ENCODE measurements at places on chromosomes 3 and 15.

- DNase-seq = no peak
Measured at GRCh38 chr3:99943931-99944761, 126.5 kb downstream of the CMSS1 start.

DNA sequence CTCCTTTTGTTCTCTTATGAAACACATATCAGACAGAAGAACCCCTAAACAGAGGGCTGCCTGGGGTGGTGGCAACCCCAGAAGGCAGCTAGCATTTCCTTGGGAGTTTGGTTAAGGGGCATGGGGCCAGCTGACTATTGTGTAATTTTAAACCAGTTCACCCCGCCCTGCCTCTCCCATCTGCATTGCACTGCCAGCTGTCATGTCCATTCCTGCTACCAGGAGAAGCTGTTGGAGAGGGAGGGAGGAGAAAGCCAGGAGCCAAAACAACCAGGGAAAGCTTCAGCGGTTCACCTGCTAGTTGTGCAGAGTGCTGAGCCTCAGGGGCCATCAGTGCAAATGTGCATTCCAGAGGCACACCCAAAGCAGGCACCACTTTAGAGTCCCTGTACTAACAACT, 47.6 kb upstream of the ATP1B3 start:
- DNase-seq = no peak

DNA sequence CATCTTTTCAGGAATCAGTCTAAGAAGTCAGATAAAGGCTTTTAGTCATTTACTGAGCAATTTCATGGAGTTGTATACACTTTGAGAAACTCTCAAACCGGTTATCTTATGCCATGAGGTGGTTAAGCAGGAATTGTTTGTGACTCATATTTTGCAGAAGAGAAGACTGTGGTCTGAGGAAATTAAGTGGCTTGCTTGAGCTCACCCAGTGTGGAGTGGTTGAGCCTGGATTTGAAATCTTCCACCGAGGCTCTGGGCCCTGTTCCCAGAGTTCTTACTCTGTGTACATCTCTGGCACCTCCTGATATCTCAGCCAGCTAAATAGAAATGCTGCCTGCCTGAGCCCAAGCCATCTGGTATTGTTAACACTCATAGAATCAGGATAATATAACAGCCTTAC, 37.8 kb upstream of the BCL6 start:
- no peak for DNase-seq

GRCh38 chr3:11287404-11287803, 15.2 kb downstream of the ATG7 start:
- no peak for DNase-seq

DNA sequence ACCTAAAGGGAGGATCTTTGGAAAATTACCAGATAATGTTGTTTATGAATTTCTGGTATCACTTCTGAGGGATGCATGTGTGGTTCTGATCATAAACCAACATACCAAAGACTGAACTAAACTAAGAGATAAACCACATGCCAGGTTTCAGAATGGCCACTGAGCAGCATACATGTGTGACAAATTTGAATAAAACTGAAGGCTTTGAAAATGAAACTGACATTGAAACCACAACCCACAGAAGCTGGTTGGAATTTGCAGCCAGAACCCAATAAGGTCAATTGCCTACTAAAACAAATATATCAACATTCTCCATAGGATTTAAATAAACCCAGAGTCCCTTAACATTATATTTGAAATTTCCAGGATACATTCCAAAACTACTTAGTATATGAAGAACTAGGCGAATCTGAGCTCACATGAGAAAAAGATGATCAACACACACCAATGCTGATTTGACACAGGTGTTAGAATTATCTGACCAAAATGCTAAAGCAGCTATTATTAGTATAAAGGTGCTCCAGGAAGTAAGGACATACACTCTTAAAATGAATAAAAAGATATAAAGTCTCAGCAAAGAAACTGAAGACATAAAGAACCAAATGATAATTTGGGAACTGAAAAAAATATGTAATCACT, 125.0 kb downstream of the ZNF280D start:
- DNase-seq = no peak

GRCh38 chr15:68012911-68013310, 41.2 kb upstream of the PIAS1 start:
- no peak for DNase-seq

GRCh38 chr3:5278666-5279065, 91.2 kb downstream of the EDEM1 start:
- no peak for DNase-seq

GRCh38 chr3:39869890-39870289, 60.5 kb downstream of the MYRIP start:
- no peak for DNase-seq

GRCh38 chr3:73365756-73366397, 258.9 kb downstream of the PDZRN3 start:
- no peak for DNase-seq

GRCh38 chr3:108538083-108538482, 27.7 kb upstream of the MYH15 start:
- DNase-seq = no peak

DNA sequence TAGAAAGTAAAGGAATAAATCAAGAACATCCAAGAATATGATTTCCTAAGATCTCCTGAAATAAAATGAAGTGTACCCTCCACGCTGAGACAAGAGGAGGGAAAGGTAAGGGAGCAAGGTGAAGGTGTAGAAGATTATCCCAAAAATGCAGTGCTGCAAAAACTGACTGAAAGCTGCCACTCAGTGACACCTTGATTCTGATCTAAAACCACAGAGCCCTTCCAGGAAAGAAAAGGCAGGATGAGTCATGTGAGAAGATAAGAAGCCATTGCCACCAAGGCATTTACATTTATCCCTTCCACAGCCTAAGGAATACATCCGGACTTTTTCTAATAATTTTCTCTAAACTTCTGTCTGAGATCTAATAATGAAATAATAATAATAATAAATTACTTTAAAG, 49.9 kb downstream of the IGSF11 start:
- no peak for DNase-seq

GRCh38 chr15:101053261-101053660, 134.1 kb downstream of the LRRK1 start:
- DNase-seq = no peak

DNA sequence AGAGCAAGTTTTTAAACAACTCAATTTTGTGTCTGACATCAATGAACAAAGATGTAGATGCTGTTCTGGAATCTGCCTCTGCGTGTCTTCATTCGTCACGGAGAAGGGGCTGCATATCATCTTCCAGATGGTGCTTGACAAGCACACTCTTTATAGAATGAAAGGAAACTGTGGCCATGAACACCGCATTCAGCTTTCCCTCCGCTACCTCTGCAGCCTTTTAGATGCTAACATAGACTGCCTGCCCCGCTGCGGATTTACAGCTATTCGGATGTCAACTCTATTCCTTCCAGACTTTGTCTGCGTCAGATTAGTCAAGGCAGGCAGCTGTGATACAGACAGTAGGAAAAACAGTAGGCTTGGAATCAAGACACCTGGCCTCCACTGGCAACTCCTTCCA, 232.9 kb downstream of the TJP1 start:
- DNase-seq = no peak

- no peak for DNase-seq
Measured at GRCh38 chr15:75468913-75469598, 17.6 kb upstream of the SIN3A start.

DNA sequence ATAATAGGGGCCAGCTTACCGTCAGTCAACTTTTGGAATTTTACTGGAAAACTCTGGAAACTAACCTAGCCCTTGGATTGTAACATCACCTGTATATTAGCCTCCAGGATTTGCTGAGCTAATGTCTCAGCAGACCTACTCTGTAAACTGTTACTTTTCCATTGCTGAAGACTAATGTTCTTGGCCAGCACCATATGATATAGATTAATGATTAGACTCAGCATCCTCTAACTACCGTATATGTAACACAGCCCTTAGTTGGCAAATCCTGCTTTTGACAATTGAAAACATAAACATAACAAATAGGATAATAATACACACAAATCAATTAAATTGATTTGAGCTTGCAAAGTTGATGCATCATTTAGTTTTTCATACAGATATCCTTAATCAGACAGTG, 26.6 kb upstream of the GBE1 start:
- DNase-seq = no peak

- DNase-seq = no peak
Measured at GRCh38 chr3:63745757-63746156, 73.3 kb upstream of the C3orf49 start.

DNA sequence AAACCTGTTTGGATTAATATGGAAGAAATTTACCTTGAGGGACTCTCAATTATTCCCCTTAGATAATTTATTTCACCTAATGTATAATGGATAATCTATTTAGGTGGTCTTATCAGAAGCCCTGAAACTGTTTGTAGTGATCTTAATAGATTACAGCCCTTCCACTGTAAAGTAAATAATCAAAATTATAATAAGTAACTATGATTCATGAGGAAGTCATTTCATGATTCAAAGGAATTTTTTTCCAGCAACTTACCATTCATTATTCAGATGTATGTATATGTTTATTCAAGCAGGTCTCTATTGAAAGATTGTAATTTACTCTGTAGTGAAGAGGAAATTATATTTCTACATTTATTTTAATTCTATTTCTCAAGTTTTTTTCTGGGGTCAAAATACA, 250.6 kb upstream of the ROBO1 start:
- DNase-seq = no peak

GRCh38 chr3:168989396-168989795, 674.1 kb downstream of the MECOM start:
- DNase-seq = no peak

DNA sequence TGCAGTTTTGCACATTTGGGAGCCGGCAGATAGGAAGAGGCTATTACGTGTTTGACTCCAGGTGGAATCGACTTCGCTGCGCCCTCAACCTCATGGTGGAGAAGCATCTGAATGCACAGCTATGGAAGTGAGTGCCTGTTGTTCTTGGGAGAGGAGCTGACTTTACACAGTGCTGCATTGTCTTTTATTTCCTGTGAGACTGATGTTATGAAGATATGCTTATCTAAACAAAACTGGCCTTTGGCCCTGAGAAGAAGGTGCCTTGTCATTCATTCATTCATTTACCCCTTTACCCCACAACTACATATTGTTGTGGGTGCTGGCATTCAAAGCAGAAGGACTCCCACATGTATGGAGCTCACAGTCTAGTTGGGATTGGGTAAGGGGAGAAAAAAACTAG, 32.6 kb downstream of the PSMD6 start:
- DNase-seq = no peak

DNA sequence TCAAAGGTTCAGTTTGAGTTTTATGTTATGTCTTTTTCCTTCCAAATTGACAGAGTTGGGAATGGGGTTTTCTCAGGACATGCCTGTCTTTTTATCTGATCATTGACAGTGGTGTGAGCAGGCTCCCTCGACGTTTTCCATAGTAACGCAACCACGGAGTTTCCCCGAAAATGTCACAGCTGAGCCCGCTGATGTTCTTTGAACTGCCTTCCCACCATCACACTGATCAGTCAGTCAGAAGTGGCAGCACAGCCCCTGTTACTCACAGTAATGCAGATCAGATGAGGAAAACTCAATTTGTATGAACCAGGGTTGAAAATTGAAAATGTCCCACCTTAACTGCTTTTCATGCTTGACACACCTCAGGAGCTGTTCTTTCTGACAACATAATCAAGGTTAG, 210.4 kb downstream of the NECTIN3 start:
- no peak for DNase-seq

DNA sequence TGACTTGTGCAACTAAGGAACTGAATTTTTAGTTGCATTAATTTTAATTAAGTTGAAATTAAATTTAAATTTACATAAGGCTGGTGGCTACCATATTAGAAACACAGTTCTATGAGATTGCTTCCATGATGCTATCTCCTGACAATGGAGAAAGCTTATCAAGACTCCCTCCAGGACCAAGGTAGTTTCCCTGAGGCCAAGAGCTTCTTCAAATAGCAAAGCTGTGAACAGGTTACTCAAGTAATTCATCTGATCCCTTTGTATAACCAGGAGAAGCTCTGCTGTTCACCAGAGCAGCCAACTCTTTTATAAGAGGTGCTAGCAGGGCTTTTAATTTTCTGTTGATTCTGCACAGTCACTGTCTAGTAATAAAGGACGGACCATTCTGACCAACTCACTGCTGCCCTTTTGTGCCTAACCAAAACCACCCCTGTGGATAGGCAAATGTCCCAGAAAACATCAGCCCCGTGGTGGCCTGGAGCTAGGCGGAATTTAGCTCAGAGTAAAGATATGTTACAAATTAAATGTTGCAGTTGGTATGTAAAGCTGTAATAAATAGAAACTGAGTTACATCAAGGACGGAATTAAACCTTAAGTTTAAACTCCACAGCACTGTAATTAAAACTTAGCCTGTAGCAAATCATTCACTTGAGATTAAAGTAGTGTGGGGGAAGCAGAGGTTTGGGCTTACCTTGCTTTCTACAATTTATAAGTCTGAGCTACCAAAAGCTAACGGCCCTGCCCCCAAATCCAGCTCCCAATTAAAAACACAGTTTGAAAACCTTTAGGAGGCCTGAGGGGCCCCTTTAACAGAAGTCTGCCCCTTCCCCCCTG, 55.6 kb upstream of the LRTM1 start:
- DNase-seq = peak; percentile 14

DNA sequence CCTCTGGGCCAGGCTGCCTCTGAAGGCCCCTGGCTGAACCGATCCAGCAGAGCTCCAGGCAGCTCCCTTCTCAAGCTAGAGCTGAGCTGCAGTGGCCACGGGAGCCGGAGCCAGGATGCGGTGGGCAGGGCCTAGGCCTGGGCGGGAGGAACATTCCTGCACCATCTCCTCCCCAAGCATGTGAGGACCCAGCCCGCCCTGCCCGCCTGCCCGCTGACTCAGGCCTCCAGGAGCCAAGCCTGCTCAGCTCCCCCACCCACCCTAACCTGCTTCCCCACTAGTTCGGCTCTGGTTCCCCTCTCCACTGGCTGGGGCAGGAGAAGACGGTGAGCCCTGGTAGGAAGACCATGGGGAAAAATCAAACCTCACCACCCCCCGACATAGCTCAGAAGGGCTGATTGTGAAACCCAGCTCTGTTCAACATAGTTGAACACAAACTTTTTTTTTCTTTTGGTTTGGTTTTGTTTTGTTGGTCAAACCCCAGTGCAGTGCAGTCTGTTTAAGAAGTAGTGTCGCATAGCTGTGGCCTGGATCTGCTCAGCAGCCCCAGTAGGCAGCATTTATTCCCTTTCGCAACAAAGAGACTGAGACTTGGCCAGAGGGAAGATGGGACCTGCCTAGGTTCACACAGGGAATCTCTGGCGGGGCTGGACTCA, 13.5 kb downstream of the SNX33 start:
- DNase-seq = no peak
